ENCODE measurements at places on chromosomes 5 and 9.

- no peak for DNase-seq
Observed at GRCh38 chr5:79990205-79990597, 861 bp downstream of the MTX3 start.

GRCh38 chr9:15475923-15476536 is 34.7 kb downstream of the PSIP1 start:
- DNase-seq: no peak

DNA sequence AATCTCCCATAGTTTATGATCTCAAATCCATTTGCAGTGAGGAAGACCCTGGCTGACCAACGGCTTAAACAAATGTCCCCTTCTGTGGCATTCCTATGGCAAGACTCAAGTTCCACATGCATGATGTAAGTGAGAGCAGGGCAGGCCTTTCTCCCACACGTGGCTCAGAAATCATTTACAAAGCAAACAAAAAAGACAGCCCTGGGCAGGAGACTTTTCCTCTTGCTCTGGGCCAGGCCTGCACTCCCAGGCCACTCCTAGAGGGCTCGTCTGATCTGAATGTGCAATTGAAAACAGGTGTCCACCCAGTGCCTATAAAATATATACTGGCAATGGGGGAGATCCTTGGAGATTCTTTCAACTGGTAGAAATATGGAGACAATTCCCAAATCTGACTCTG is 123.1 kb downstream of the DMRT2 start:
- DNase-seq: no peak

DNA sequence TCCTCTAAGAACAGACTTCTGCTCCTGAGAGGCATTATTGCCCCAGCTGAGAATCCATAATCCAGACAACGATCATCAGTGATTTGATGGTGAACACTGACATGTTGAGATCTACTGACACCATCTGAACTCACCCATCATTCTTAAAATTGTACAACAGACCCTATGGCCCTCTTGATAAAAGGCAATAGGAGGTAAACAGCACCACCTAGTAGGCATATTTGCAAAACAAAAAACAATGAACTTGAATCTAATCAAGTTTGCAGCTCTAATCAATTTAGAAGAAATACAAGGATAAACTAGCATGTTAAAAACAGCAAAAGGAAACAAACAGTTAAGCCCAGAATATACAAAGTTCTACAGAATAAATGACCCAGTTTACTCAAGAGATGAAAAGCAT is 89.6 kb downstream of the SFXN1 start:
- DNase-seq: no peak

GRCh38 chr9:110750272-110750671 is 81.7 kb downstream of the MUSK start:
- DNase-seq: no peak

- no peak for DNase-seq
Observed at GRCh38 chr5:38670878-38671277, 114.4 kb upstream of the LIFR start.

- no peak for DNase-seq
Observed at GRCh38 chr9:115972362-115972761, 181.2 kb upstream of the PAPPA start.

GRCh38 chr9:99235069-99235468 is 13.0 kb downstream of the SEC61B start:
- DNase-seq: no peak

GRCh38 chr9:135506327-135507103 is 6.0 kb downstream of the MRPS2 start:
- DNase-seq: no peak

DNA sequence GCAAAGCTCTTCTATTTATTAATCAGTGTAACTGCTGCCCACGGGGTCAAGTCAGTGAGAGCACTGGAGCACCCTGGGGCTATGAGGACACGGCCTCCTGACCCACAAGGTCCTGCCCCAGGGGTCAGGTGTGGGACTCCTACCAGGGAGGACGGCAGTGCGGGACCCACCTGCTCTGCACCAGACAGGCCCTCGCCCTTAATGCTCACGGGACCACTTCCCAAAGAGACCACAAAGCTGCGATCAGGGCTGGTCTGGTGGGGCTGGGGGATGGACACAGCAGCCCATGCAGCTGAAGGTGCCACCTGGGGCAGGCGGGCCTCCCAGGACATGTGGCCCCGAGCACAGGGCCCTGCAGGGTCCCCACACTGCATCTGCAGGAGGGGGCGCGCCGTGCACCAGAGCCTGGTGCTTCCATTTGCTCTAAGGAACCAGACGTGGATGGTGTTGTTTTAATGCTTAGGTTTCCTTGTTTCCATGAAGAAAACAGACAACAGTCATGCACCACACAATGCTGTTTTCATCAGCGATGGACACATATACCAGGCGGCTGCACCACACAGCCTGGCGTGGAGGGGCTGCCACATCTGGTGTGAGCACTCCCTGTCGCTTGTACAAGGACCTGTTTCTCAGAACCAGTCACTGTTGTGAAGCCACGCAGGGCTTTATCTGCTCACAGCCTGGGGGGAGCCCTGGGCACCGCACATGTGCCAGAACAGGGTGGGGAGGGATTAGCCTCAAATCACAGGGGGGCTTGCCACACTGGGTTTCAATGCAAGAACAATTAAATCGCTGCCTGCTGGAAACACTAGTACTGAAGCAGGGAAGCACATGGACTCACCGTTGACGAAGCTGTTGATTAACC is 22.6 kb downstream of the CLPTM1L start:
- no peak for DNase-seq

GRCh38 chr5:169701910-169702451 is 64.9 kb downstream of the DOCK2 start:
- no peak for DNase-seq

- no peak for DNase-seq
Observed at GRCh38 chr9:102482776-102483175, 512.4 kb upstream of the CYLC2 start.

DNA sequence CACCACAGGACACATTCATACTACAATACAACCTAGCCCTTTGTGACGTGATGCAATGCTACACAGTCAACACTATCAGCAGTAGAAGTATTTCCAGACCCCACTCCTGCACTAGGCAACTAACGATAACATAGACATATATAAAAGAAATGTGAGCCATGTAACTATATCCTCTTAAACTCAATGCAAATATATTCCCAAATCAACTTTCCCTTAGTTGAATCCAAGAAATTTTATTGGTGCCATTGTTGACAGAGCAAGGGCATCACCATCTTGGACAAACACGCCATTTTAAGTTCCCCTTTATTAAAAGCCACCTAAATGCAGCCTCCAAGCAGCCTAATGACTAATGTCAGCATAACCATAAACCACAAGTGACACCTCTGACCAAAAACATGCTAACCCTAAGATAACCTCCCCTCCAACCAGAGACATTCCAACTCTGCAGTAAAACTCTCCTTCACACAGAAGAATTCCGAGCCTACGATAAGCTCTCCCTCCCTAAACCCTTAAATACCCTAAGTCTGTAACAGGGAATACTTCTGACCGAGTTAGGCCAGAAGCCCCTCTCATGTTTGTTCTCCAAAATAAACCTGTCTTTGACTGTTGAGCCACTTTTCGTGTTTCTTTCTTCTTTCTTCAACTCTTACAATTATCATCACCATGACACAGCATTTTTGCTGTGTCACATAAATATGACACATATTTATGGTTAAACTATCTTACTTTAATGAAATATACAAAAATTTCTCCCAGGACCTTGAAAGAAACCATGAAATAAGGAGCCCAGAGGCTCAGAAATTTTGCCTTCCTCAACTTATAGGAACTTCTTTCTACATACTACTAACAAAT is 1497.8 kb downstream of the EFNA5 start:
- no peak for DNase-seq

- no peak for DNase-seq
Observed at GRCh38 chr9:31536471-31536870, 848.0 kb upstream of the ACO1 start.

DNA sequence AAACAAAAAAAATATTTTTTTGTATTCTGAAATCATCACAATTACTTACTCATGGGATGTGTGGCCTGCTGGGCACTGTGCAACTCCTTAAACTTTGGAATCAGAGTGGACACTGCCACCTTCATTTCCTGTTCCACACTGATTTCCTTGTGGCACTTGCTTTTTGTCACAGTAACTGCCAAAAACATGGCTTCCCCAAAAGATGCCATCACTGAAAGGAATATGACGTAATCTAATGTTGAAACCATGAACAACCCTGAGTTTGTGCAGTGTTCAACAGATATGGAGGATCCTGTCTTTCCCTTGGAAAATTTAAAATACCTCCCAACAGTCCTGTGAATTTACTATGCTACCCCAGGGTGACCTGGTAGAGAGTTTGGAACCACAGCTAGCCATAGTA is 12.6 kb upstream of the IL12B start:
- DNase-seq: no peak

DNA sequence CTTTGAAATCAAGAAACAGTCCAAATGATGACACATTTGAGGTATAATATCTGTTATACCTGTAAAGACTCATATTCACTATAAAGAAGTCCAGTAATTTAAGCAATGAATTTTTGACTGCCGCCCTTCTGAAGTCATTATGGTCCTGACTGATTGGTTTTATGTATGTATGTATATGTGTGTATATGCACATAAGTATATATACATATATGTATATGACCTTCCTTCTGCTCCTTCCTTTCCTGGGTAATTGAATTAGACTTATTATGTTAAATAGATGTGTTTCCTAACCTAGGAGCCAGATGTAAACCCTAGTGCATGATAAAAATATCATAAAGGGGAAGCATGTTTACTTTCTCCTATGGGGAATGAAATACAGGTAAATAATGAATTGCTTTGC is 343.1 kb upstream of the BRINP1 start:
- no peak for DNase-seq
